ENCODE measurements at places on chromosomes 11 and 22.

GRCh38 chr22:27810609-27811151, 9.1 kb upstream of the MN1 start:
- peak; percentile 56 for DNase-seq

DNA sequence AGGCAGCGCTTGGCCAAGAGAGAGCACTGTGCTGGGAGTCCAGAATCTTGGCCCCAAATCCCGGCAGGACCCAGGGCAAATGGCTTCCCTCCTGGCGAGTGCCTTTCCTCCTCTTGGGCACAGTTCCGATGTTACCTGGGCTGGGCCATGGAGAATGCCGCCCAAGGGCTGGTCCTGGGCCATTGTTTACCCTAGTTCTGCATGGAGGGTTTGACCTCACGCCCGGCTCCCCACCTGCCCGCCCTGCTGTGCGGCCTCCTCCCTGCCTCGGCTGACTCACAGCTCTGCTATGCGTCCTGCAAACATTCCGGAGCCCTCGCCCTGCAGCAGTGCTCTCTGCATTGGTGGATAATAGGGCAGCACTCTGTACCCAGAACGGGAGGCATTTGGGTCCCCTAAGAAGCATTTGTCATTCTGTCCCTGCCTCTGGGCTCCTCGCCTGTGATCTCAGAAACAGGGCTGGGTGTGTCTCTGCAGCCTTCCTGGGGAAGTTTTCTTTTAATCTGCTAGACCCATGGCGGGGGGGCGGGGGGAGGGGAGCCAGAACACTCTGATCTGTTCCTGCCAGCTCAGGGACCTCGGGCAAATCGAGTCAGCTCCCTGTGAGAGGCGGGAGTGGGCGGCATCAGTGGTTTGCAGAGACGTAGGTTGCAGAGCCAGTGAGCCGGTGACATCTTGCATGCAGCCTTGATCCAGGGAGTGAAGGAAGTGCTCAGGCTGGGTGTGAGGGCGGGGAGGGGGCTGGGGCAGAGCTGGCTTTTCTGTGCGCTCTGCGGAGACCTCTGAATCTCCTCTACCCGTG, 32.9 kb upstream of the SMIM38 start:
- DNase-seq = peak; percentile 91

DNA sequence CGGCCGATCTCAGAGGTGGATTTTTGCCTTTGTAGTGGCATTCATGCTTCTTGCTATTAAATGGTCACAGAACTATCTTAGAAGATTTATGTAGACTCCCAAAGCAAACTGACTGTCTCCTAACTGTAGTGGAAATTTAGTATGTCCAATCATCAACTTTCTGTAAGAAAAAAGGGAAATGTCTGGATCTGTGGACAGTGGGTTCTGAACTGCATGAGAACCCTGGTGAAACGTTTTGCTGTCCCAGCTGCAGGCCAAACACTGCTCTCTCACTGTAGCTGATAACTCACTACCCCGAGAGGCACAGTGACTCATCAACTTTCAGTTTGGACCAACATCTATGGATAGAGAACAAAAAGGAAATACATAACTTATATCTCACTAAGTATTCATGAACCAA, 387.1 kb downstream of the SOX6 start:
- DNase-seq = peak; percentile 87

DNA sequence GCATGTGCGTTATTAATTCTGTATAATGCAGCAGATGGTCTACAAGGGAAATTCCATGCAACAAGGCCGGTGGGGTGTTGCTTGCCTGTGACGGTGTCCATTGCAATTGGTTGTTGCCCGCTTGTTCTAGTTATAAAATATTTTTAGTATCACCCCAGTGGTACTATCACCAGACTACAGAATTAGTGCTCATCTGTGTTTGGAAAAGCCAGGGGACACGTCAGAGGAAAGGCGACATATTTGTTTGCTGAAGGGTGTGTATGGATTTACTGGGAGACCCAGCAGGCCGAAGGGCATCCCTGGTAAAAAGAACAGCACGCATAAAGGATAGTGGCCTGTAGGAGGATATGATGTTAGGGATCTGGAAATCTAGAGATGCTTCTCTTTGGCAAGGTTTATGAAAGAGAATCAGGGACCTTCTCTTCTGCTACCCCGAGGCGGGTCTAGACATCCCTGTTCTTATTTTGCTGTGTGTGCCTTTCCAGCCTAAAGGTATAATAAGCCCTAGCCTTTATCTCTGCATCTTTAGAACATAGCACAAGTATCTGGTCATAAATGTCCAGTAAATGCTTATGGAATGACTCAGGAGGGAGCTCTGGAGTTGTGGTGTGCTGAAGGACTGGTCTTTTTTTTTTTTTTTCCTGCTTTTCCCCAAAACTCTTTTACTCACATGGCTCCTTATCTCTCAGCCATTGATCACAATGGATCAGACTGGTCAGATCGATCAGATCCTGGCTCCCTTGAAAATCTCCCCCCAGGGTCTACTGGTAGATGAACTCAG, 90.9 kb downstream of the LDLRAD3 start:
- peak; percentile 91 for DNase-seq

DNA sequence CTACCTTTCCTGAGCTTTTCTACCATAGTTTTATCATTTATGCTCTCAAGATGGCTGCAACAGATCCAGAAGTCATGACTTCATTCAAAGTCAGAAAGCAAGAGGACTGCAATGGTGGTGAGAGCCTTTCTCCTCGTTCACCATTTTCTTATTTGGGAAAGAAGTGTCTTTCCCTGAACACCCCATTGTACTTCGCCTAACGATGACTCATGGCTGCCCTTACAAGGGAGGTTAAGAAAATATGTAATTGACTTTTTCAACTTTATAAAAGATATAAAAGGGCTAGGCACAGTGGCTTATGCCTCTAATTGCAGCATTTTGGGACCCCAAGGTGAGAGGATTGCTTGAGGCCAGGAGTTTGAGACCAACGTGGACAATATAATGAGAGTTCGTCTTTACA, 541.7 kb downstream of the METTL15 start:
- DNase-seq = peak; percentile 42

- no peak for DNase-seq
Measured at GRCh38 chr11:81165164-81165563, 1568.5 kb downstream of the FAM181B start.

DNA sequence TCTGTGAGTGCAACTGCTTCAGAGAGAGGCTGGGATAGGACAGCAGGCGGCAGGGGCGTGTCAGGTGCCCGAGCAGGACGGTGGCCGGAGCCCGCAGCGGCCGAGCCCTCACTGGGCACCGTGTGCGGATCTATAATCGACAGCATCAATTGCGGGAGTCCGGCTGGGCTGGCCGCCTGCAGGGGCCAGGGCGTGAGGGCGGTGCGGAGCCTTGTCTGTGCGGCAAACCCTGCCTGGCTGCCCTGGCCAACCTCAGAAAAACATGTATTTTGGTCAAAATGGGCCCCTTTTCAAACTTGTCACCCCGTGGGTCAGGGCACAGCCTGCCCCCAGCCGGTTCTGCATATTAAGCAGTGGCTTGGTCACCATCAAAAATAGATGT, 91.3 kb upstream of the KCNQ1OT1 start:
- no peak for DNase-seq

- DNase-seq = peak; percentile 13
Measured at GRCh38 chr11:116078101-116078591, 573.9 kb upstream of the CADM1 start.

- DNase-seq = peak; percentile 75
Measured at GRCh38 chr11:128365044-128365443, 222.3 kb downstream of the ETS1 start.

DNA sequence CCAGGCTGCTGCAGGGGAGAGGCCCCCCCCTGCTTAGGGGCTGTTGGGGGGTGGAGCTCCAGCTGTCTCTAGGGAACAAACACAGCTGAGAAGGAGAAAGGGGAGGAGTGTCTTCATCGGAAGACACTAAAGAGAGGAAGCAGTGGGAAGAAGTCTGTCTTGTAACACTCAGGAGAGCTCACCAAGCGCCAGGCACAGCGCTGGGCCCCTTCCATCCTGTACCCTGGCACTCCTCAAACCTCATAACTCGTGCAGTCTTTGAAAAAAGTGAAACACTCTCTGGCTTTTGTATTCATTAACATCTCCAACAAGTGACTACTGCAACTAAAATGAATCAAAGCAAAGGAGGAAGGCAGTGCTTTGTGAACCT, 67.4 kb upstream of the PRDM11 start:
- DNase-seq = no peak

- no peak for DNase-seq
Measured at GRCh38 chr11:126350836-126351235, 4.7 kb upstream of the ST3GAL4 start.

- DNase-seq = no peak
Measured at GRCh38 chr22:35542157-35542938, 1.7 kb downstream of the RASD2 start.

DNA sequence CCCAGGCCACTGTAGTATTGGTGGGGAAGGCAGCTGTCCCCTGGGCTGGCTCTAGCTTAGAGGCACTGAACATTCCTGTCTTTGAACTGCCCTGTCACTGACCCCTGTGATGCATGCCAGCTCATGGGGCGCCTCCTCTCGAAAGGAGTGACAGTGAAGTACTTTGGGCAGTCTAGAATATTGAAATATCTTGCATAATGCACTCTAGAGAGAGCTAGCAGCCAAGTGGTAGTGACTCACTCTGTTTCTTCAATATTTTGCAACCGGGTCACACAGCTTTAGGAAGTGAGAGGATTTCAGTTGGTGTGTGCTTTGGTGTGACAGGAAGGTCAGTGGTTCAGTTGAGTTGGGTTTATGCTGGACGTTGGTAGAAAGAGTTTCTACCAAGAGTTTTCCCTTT, 35.5 kb upstream of the ST14 start:
- peak; percentile 89 for DNase-seq

DNA sequence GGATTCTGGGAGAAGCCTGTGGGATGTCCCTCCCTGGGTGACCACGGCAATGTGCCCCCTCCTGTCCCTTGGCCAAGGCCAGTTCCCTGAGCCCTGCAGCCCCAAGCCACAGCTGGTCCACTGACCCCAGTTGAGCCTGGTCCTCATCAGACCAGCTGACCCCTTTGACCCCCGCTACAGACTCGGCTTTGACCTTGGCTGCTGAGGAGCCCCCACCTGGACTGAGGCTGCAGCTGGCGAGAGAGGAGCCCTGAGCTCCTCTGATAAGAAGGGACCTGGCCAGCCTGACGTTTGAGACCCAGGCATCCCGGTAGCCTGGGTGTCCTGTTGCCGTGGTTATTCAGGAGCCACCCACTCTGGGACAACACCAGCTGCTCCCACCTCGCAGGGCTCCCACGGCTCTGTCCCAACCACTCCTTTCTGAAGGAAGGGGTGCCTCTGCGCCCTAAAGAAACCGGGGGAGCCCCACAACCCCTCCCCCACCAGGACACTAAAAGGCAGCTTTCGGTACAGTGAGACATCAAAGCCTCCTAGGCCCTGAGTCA, 3.0 kb downstream of the ASCL2 start:
- DNase-seq = no peak

DNA sequence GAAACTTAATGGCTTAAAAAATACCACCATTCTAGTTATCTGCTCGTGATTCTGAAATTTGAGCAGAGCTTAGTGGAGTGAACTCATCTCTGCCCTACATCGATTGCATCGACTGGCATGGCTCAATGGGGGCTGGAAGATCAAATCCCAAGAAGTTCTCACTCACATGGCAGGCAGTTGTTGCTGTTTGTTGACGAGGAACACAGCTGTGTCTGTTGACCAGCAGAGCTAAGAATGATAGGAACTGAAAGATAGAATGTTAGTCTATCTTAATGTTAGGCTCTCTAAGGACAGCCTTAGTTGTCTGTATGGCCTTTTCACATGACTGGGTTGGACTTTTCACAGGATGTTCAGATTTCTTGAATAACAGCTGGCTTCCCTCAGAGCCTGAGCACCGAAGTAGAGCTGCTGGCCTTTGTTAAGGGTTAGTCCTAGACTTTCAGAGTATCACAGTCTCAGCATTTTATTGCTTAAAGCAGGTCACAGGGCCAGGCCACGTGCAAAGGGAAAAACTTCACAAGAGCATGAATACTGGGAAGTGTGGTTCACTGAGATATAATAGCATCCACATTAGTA, 31.6 kb upstream of the IZUMO1R start:
- no peak for DNase-seq

GRCh38 chr11:132977746-132978145, 554.6 kb downstream of the OPCML start:
- peak; percentile 15 for DNase-seq

GRCh38 chr11:12280838-12281565, 96.4 kb upstream of the PARVA start:
- no peak for DNase-seq

GRCh38 chr11:113316256-113316655, 1.9 kb downstream of the TTC12 start:
- DNase-seq = no peak

DNA sequence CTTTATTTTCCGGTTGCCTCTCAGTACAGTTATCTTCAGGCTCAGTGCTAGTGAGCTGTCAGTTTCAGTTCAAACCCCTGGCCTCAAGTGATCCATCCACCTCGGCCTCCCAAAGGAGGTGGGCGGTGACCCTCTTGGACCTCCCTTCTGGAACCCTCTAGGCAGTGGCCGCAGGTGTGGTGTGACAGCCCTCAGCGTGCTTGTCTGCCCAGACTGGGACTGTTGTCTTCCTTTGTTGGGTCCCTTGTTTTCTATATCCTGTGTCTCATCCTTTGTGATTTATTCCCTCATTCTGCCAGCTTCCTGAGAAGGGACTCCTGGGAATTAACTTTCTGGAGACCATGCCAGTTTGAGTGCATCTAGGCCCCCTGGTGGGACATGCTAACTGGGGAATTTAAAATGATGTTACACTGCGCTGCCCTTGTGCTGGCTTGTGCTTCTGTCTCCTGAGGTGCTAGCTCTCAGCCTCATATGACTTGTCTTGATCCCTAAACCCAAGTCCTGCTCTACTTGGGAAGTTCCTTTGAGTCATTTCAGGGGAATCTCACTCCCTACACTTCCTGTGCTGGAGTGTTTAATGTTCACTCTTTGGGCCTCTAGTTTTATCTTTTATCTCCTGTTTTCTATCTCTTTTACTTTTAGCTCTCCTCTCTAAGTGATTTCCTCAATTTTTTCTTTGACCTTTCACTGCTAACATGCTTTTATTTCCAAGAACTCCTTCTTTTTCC, 19.4 kb downstream of the MED15 start:
- DNase-seq = peak; percentile 92

DNA sequence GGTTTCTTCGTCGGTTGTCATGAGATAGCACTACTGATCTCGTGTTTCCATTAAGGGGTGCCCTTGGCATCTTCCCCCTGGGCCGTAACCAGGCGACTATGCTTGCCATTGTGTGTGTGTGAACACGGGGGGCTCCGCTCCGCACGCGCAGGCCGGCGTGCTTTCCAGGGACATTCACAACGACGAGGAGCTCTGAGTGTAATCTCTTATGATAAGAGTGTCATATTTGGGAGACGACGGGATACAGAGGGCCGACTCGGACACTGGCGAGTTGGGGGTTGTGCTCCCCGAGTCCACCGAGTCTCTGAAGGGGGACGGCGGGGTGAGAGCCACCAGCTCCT, 170.9 kb upstream of the CTSC start:
- DNase-seq = no peak

GRCh38 chr11:34707462-34707840, 86.6 kb downstream of the EHF start:
- no peak for DNase-seq

DNA sequence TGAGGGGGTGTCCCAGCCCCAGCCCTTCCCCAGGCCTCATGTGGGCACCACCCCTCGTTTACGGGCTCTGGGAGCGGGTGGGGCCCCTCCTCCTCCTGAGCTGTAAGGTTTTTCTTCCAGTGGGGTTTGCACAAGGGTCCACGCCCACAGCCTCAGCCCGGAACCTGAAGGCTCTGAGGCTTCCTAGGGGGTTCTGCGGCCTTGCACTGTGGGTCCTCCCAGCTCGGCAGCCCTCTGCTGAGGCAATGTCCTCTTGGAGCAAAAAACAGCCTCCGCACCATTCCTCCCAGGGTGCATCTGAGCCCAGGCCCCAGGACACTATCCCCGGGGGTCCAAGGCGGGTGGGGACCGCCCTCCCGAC, 14.1 kb downstream of the H19 start:
- no peak for DNase-seq

All from fibroblast of skin of back (primary cell).